ENCODE measurements at places on chromosomes 7 and 10.

GRCh38 chr10:52316001-52316400 lies 1.9 kb downstream of the DKK1 start:
- no peak for DNase-seq

GRCh38 chr10:29728541-29729049 lies 93.8 kb upstream of the SVIL start:
- no peak for DNase-seq

DNA sequence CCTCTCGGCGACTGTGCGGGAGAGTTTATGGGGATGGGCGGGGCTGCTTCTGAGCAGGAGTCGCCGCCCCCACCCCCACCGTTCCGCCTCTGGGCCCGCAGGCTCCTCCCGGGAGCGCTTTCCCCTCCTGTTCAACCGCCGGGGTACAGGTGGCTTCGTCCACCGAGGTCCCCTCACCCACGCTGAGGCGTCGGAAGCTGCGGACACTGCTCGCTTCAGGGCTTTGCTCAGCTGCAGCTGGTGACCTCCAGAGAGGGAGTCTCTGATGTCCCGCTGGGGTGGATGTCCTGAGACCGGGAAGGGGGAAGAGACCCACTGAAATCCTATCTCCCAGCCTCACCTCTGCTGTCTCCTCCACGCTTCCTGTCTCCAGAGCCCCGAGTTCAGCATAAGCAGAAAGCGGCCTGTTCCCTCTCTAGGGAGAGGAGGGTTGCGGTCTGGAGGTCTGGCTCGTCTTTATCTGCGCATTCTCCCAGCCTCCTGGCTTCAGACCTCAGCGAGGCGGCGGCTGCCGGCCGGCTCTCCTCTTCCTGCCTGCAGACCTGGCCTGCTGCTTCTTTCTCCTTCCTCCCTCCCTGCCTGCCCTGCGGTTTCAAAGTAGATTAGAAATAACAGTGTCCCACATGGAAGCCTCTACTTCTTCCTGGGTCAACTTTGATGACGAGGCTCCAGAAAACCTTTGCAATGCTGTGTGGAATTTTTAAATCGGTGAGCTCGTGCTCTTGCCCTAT lies 1.8 kb downstream of the CYP2E1 start:
- no peak for DNase-seq

GRCh38 chr10:4708123-4708759 lies 117.8 kb upstream of the AKR1E2 start:
- no peak for DNase-seq
